Renal cortex interstitium (tissue), 15 donors: ENCODE measurements at places on chromosomes 1 and 21. TPM values are rescaled to one million over a fixed set of nuclear protein-coding genes. Genes with fewer than 3 reads are reported as not detected.

DNA sequence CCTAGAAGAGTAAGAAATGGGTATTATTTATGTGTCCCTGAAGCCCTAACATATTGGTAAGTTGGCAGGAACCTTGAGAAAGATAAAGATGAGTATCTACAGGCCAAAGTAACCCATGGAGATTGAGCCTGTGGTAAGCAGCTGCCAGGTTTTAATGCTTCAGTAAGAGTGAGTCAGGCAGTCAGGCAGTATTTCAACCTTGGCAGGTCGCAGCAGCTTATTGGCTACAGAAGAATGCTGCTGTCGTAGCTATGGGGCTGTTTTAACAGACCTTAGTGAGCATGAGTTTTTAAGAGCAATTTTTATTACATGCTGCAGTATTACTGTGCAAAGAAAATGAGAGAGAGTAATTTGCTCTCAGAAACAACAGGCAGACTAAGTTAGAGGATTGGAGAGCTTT is 10.3 kb upstream of the SLC30A10 start:
- no peak for DNase-seq

DNA sequence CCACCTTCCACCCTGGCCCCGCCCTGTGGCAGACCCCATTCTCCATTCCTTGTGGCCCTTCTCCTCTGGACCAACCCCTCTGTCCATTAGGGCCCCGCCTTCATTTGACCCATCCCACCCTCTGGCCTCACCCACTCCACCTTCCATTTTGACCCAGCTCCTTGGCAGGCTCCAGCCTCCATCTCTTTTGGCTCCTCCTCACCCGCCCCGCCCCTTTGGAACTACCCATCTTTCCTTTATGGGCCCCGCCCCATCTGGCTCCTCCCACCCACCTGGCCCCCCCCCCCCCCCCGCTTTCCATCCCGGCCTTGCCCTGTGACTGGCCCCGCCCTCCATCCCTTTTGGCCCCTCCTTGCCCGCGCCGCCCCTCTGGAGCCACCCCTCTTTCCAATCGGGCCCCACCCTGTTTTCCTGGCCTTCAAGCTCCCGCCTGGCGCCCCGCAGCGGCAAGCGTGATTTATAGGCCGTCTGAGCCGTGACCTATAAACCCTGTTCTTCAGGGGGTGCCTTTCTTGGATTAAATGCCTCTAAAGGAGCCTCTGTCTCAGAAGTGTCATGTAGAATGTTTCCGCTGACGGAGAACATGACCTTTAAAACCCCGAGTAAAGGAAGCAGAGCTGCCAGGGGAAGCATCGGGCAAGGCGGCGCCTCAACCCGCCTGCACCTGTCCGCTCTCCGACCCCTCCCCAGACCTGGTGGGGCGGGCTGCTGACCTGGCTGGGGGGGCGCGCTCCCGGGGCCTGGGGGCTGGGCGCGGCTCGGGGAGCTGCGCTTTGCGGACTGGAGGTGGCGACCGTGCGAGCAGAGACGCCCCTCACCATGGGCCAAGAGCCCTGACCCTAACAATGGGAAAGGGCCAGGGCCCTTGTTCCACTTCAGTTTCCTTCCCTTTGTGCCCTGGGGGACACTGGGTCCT is 178.0 kb downstream of the CAMTA1 start:
- DNase-seq, result no peak

- no peak for DNase-seq
Observed at GRCh38 chr1:3038571-3039181, 17.4 kb downstream of the ACTRT2 start.

DNA sequence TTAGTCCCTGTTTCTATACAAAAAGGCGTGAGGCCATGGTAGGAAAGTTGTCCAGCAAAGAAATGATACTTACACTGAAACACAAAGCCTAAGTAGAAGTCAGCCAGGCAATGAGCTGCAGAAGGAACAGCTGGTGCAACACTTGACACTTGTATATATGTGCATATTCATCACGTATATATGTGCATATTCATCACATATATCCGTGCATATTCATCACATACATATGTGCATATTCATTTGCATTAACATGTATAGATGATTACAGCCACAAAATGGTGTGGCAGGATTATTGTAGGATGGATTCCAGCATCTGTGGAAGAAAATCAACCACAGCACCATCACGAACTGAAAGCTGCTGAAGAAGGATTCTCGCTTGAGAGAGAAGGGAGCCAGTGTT is 189.0 kb upstream of the RGS18 start:
- no peak for DNase-seq

The CACHD1 gene
- polyA plus RNA-seq, result 61.6 TPM
